ENCODE measurements at places on chromosomes 4 and X.
A peak's percentile ranks its signal among the peaks of the same experiment; 100 is the strongest.

DNA sequence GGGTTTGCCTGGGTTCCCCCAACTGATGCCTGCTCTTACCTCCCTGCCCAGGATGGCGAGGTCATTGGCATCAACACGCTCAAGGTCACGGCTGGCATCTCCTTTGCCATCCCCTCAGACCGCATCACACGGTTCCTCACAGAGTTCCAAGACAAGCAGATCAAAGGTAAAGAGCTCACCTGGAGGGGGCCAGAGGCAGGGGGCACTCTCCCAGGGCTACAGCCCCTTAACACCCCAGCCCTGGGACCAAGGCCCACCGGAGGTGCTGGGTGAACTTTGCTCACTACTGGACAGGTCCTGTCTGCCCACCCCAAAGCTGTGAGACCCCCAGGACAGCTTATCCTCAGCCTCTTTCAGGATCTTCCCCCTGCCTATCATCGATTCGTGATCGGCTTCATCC lies 24.5 kb downstream of the HTRA3 start:
- no peak for DNase-seq

- no peak for DNase-seq
Measured at GRCh38 chrX:96729053-96729452, 44.4 kb downstream of the DIAPH2 start.

GRCh38 chr4:86633854-86634253 lies 39.7 kb downstream of the PTPN13 start:
- DNase-seq, result no peak

DNA sequence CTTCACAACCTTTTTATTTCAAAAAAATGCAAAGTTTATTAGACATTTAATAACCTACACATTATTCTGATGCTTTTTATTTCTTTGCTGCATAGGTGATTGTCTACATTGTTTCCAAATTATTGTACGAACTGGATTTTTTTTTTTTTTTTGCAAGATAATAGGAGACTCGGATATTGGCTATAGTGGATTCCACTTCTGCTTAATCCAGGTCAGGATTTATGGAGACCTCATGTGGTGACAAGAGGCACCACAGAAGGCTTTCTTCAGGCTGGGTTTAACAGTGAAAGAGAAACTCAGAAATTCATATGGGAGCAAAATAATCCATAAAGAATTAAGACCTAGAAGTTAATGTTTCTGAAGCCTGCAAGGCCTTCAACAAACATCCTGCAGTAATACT lies 2.4 kb upstream of the SLIT2 start:
- DNase-seq, result no peak

DNA sequence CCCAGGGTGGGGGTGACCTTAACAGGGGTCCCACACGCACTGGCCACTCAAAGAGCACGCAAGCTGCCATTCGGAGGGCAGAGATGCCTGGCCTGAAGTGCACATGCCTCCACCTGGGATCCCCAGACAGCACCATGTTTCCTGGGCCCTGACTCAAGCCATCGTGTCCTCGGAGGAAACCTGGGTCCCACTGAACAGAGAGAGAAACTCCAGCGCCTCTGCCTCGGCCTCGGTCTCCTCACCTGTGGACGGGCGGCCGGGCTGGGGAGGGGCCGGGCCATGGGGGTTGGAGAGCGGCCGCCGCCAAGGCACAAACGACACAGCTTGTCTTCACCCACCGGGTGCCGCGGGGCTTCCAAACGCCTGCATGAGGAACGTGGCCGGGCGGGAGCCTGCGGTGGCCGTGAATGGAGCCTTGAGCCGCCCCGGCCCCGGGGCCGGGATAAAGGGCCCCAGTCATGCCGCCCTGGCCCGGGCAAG lies 30.0 kb upstream of the FGFR3 start:
- no peak for DNase-seq

DNA sequence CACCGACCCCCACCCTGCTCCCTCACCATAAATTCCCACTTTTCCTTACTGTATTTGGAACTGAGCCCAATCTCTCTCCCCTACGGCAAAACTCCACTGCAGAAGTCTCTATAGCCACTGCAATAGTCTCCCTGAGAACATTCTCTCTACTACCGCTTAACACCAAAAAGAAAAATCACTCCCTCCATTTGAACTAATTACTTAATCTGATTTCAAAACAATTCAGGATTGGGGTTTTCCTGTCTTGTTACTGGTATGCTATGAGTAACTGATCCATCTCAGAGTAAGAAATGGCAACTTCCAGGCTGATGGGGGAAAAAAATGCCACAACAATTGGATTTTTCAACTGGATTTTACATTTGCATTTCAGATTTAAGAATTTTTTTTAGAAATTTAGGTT lies 5.8 kb downstream of the PAPSS1 start:
- DNase-seq, result no peak

GRCh38 chr4:121449416-121449815 lies 68.6 kb upstream of the QRFPR start:
- DNase-seq, result no peak

- no peak for DNase-seq
Measured at GRCh38 chr4:57109411-57109846, 756 bp downstream of the IGFBP7 start.

DNA sequence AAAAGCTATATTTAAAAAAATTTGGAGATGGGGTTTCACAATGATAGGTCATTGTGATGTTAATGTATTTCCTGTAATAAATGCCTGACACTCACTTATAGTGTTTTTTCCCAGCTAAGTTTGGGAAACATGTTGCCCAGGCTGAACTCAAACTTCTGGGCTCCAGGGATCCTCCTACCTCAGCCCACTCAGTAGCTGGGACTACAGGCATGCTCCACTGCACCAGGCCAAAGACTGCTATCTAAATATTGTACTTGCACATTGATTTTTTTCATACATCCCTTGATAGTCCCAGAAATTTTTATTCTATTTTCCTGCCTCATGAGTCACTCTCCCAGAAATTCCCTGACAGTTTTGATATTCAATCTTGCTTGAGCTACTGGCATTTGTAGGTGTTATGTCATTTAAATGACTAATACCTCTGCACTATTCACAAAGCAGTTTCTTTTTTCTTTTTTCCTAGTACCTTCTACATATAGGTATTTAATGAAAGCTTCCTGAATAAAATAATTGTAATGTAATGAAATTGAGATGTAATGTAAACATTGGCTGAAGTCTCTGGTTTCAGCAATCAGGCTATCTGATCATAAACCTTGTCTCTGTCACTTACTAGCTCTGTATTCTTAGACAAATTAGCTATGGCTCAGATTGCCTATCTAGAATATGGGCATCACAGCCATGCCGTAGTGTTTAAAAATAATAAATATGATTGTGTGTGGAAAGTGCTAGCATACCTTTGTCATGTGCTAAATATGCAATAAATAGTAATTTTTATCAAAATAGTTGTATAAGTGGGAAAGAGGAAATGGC lies 1973.0 kb upstream of the AGA start:
- no peak for DNase-seq

DNA sequence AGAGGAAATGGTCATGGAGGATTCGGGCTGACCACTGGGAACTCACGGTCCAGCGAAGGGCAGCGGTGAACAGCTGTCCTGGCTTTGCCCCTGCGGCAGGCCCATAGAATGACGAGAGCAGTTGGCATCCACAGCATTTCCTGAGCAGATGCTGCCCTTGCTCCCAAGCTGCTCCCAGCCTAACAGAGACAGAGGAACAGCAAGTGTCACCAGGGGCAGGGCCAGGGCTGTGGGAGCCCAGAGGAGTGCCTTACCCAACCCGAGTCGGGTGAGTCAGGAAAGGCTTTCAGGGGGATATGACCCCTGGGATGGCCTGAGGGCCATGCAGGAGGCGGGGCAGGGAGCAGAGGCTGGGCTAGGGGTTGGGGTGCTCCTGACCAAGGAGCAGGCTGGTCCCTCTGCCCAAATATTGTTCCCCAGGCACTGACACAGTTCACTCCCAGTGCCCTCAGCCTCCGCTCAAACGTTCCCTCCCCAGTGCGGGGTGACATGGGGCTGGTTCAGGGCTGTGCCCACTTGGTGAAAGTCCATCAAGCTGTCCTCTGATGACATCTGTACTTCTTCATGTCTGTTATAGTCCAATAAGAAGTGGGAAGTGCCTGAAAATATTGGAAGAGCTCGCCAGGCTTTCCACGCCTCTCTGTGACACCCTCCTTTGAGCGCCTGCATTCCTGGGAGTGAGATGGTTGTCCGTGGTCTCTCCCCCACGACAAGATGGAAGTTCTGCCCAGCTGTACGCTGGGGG lies 64.7 kb upstream of the GPR78 start:
- no peak for DNase-seq

DNA sequence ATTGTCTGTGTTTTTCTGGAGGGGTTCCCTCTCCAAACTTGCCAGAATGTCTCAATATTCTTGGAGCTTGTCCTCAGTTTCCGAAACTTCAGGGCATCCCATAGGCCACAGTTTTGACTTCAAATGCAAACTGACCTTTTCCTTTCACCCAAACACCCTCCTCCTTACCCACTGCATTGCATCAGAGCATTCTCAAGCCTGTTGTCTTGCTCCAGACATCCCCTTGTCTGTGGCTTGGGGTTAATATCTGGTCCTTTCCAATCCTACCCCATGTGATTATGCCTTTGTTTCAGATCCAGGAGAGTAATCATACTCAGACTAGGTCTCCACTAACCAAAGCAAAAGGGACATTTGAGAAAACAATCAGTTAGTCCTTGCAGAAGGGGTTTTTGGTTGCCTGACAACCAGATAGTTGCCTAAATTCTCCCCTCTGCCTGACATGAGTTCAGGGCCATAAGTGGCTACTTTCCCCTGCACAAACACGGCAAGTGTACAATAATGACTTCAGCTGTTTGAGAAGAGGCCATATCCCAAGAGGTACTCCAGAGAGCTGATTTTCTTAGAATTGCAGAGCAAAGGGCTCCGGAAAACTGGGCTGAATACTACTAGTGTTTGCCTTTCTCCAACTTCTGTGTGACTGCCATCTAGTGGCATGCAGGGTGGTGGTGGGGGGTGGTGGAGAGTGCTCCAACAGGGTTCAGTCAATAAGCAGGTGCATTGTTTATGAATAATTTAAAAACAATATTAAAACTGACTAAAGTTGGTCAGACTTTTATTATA lies 130.2 kb downstream of the CHRDL1 start:
- peak; percentile 36 for DNase-seq

- no peak for DNase-seq
Measured at GRCh38 chrX:153657161-153657560, 10.2 kb downstream of the DUSP9 start.

DNA sequence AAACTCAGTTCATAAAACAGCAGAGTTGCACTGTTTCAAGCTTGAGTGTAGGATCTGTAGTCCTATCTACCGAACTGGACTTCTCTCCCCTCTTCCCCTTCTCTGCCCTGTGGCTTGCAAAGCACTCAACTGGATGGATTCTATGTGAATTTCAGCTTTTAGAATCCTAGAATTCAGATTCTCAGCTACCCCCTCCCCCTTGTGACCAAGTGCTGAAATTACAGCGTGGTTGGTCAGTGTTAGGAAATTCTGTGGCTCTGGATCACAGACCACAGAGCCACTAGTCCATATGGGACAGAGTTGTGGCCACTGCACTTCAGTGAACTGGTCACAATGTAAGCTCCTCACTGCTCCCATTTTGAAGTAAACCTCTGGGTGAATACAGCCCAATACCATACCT lies 64.6 kb upstream of the TRPC5 start:
- DNase-seq, result no peak

DNA sequence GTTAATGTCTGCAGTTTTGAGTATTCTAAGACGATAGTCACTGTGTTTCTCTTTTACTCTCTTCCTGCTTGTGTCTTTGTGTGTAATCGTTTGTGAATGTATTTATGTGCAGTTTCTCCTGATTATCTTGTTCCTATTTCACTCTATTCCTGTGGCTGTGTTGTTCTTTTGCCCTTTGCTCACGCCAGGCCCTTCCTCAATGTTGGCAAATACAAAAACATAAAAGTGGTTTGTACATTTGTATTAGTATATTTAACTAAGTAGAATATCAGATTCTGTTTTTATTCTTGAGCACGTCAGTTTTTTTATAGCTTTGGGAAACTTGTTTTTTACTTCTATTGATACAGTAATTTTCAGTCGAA lies 107.6 kb upstream of the BMPR1B start:
- no peak for DNase-seq

DNA sequence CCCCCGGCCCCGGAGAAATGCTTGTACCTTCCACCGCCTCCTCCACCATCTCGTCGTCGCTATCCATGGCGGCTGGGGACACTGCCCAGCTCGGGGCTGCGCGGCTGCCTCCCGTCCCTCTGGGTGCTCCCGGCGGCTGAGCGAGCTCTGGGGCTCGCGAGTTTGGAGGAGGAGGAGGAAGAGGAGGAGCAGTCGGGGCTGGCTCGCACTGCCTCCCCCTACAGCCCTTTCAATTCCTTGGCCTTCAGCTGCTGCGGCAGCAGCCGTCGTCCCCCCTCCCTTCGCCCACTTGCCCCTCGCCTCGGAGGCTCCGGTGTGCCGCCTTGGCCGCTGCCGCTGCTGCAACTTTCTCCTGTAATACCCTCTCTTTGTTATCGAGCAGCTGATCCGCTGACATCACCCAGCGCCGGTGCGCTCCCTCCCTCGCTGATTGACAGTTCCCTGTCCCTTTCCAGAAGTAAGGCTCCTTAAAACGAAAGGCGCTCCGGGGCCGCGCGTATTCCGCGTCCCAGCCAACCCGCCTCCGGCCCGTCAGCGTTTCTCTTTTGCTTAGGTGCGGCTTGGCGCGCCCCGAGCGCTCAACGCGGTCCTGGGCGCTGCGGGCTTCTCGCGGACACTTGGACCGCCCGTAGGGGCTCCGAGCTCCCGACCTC lies at the start of gene SETD7:
Gene SETD7, minus strand, starts transcription at position 149 of the 653 bp plus-strand sequence. Its CDS starts 82 bp downstream, at position 67.
- peak; percentile 78 for DNase-seq

DNA sequence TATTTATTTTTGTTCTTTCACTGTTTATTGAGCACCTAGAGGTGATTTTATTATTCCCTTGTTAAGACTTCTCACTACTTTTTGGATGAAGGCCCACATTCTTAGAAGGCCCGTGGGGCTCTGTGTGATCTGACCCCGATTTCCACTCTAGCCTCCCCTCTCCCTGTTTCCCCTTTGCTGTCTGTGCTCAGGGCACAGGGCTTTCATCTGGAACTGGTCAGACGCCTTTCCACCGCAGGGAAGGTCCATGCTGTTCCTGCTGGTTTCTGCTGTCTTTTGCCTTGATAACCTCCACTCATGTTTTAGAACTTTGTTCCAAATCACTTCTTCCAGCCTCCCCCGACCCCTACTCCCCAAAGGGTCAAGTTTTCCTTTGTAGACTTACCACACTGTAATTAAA lies 31.3 kb upstream of the ANAPC4 start:
- no peak for DNase-seq

Data from DND-41 (cell line).